ENCODE measurements at places on chromosomes 5 and 9.

GRCh38 chr5:141465351-141465750, 10.4 kb upstream of the PCDHGC3 start:
- no peak for DNase-seq

- no peak for DNase-seq
These were observed 54.5 kb upstream of the HTR4 start for GRCh38 chr5:148708854-148709253.

- DNase-seq = no peak
These were observed 39.4 kb upstream of the AIF1L start for GRCh38 chr9:131056781-131057506.

GRCh38 chr5:169567079-169567478, 16.5 kb upstream of the SPDL1 start:
- DNase-seq = no peak

GRCh38 chr5:37448941-37449340, 69.8 kb downstream of the WDR70 start:
- DNase-seq = no peak

GRCh38 chr9:129562917-129563316, 58.0 kb downstream of the C9orf50 start:
- no peak for DNase-seq

DNA sequence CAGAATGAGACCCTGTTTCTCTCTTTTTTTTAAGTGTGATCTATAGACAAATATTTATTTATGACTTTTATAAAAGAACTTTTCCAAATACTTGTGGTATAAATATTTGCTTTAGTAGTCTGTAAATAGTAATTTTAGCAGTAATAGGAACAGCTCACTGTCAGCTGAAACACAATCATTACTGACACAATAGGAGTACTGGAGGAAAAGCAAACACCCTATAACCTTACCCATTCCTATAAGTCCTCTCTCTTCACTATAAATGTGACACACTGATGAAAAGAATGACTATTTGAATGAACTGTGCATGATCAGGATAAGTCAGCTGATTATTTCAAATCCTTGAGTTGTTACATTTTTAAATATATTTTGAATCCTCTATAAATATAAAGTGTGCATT, 72.4 kb downstream of the CDH12 start:
- no peak for DNase-seq

DNA sequence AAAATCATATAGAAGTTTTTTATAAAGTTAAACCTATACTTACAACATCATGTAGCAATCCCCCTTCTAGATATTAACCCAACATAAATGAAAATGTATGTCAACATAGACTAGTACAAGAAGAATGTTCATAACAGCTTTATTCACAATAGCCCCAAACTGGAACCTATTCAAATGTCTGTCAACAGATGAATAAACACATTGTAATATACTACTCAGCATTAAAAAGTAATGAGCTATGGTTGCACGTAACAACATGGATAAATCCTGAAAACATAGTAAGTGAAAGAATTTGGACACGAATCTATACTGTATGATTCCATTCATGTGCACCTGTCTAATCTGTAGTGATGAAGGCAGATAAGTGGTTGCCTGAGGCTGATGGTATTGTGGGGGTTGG, 73.9 kb downstream of the CSNK1G3 start:
- DNase-seq = no peak

DNA sequence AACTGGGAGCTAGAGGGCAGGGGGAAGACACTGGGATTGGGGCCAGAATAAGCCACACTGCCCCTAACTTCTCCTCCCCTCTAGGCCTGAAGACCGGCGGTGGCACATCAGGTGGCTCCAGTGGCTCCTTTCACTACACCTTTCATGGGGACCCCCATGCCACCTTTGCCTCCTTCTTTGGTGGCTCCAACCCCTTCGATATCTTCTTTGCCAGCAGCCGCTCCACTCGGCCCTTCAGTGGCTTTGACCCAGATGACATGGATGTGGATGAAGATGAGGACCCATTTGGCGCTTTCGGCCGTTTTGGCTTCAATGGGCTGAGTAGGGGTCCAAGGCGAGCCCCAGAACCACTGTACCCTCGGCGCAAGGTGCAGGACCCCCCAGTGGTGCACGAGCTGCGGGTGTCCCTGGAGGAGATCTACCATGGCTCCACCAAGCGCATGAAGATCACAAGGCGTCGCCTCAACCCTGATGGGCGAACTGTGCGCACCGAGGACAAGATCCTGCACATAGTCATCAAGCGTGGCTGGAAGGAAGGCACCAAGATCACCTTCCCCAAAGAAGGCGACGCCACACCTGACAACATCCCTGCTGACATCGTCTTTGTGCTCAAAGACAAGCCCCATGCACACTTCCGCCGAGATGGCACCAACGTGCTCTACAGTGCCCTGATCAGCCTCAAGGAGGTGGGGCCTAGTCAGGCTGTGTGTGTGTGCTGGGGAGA, 6.8 kb downstream of the DNAJB5 start:
- peak; percentile 7 for DNase-seq

DNA sequence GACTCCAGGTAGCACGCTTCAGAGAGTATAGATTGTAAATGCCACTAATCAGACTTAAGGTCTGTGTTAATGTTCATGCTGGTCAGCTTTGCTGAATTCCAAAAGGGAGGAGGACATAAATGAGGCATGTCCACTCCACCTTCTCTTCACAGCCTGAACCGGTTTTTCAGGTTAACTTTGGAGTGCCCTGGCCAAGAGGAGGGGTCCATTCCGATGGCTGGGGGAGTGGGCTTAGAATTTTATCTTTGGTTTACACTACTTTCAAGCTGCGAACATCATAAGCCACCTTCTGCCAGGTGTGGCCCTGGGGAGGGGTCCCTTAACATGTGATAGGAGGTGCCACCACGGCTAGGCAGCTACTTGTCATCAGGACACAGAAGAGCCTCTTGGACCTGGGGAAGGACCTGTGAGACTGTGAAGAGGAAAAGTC, 24.2 kb downstream of the ABO start:
- no peak for DNase-seq

DNA sequence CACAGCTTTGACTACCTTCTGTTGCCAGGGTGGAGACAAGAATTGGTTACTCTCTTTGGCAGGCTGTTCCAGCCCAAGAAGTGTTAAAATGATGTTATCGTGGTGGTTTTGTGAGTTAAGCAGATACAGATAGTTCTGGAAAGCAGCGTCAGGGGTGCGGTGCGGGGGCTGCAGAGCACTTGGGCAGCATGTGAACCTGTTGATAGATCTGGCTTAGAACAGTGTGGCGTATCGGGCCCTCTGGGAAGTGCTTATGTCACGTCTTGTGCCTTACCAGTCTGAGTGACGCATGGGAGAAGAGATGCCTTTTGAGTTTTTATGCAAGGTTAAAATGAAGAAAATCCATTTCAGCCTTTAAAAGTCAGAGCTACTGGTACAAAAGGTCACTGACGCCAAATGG, 152.5 kb downstream of the PRKACG start:
- DNase-seq = no peak

DNA sequence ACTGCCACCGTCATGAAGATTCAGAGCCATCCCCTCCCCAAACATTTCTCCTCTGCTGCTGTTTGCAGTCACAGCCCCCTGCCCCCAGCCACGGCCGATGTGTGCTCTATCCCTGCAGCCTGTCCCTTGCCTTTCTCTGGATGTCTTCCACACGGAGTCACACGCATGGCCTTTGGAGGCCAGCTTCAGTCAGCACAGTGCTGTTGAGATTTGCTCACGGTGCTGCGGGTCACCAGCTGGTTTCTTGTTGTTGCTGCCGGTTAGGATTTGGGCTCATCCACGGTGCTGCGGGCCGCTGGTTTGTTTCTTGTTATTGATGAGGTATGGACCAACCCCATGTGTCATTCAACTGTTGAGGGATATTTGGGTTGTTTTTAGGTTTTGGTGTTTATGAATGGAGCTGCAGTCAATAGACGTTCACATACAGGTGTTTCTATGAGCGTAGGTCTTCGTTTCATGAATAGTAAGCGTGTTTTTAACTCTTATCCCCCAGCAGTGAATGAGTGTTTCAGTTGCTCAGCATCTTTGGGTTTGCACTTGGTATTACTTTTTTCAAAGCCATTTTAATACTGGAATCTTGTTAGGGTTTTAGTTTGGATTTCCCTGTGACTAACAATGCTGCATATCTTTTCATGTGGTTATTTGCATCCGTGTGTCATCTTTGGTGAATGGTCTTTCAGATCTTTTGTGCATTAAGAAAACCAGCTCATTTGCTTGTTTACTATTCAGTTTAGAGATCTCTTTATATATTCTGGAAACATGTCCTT, 57.6 kb downstream of the AHRR start:
- DNase-seq = no peak

DNA sequence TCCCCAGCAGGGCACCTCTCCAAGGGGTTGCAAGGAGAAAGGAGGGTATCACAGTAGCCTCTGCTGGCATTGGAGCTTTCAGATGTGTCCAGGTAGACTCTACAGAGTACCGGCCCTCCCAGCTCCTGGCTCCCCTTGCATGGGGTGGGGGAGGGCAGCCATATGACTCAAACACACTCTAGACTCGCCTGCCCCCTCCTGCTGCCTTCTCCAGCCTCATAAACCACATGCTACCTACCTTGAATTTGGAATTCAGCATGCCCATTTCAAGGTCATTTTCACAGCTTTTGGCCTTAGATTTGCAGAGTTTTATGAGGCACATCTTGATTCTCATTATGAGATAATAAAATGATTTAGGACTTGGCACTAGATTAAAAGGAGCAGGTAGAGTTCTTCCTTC, 32.8 kb upstream of the SMIM32 start:
- no peak for DNase-seq

- DNase-seq = no peak
These were observed 64.5 kb upstream of the PIP5K1B start for GRCh38 chr9:68640421-68641089.

- no peak for DNase-seq
These were observed 494.6 kb downstream of the ENC1 start for GRCh38 chr5:74145951-74146350.

DNA sequence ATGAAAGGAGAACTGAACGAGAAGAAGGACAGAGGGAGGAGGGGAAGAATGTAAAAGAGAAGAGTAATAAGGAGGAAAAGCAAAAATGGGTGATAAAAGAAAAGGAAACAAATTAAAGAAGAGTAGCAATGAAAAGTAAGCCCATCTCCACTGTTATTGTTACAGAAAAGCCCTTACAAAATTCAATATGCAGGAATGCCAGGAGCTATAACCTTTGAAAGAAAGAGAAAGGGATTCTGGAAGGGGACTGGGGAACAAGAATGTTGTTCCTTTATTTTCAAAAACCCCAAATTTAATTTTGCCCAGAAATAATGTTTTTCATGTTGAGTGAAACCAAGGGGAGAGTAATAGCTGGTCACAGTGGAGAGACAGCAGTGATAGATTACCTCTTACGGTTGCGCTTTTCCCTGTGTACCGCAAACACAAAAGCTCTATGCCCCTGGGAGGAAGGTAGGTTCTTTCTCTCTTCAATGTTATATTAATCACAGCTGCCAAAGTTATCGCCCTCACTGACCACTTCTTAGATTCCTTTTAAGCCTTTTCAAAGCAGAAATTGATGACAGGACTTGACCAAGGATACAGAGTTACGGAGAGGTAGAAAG, 86.7 kb downstream of the BRINP1 start:
- DNase-seq = no peak

DNA sequence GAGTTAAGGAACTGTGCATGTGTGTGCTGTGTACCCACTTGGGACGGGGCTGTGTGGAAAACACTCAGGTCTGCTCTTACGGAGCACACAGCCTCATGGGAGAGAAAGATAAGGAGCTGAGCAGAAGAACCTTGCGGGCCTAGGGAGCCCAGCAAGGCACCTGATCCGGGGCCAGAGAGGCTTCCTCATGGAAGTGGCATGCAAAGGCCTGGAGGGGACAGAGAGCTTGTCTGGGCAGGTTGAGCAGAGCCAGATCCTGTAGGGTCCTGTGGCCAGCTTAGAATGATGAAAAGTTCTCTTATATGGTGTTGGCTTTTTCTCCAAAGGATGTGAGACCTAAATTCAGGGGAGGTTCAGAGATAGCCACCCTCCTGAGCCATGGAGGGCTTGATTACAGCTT, 45.2 kb downstream of the NEK6 start:
- DNase-seq = no peak

DNA sequence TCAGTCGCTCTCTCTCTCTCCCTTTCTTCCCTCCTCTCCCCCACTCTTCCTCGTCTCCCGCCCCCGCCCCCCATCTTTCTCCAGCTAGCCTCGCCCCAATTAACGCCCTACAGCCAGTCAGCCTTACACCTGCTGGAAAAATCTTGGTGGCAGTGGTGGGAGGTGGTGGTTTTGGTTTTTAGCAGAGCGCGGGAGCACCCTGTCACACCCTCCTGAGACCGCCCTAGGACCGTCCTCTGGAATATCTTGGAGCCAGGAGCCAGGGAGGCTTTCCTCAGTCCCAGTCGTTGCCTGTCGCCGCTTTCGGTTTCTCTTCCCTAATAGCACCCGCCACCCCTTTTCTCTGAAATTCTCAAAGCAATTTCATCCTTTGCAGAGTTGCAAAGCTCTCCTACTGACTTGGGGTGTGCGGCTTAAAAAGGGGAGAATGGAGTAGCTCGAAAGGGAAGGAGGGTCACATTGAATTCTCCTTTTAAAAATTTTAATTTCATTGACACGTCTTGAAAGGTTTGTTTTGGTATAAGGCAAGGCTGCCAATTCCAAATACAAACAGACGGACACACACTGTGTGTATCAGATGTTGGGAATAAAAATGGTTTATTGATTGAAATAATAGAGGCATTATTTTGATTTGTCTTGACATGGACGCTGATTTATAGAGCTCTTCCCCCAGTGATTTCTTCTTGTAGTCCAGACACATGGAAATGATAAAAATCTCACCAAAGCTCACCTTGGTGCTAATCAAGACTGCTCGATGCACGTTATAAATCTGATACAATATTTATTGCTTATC, 301.3 kb downstream of the PARP8 start:
- DNase-seq = peak; percentile 48

Measured in H7 (cell line).